T1000 (cell line): ENCODE measurements at places on chromosomes 2 and 18.
A peak's percentile ranks its signal among the peaks of the same experiment; 100 is the strongest.

DNA sequence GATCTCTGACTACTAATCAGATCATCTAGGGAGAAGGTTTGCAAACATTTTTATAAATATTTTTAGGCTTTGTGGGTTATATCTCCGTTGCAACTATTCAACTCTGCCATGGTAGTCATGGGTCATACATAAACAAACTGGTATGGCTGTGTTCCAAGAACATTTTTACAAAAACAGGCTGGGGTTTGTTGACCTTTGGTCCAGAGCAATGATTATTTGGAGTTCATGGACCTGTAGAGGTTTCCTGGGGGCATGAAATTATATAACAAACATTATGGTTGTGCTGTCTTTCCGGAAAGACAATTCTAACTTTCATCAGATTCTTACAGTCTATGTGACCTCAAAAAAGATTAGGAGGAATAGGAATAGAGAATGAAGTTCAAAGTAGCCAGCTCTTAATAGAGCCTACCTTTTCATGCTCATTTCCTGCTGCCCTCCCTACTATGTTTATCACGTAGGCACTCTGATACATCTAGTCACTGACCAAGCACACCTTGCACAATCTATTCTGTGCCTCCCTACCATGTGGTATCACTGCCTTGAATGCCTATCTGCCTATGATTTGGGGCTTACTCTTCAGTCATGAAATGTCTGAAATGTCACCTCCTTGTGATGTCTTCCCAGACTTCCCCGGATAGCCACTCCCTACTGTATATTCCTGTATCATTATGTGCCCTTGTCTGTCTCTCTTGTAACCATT, 102.4 kb upstream of the SCN1A start:
- peak; percentile 1 for DNase-seq

- no peak for DNase-seq
These were observed 845.9 kb upstream of the ID2 start for GRCh38 chr2:7835693-7836680.

DNA sequence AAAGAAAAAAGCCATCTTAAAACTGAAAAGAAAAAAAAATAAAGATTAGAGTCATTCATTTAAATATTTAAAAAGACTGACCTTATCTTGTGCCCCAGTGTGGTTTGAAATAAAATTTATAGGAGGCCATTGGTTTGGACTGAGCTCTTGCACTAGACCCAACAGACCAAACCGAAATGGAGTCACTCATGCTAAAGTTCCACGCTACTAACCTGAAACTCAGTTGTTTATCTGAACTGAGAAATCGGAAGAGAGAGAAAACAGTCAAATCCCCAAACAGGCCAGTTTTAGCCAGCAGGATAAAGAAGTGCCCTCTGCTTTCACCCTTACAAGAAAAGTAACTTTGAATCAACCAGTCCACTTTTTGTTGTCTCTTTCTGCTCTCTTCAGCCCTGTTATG, 18.2 kb downstream of the RBM43 start:
- no peak for DNase-seq

GRCh38 chr2:173984866-173985604, 19.9 kb upstream of the SP3 start:
- no peak for DNase-seq

GRCh38 chr2:23662941-23663920, 263.7 kb downstream of the ATAD2B start:
- DNase-seq, result no peak

DNA sequence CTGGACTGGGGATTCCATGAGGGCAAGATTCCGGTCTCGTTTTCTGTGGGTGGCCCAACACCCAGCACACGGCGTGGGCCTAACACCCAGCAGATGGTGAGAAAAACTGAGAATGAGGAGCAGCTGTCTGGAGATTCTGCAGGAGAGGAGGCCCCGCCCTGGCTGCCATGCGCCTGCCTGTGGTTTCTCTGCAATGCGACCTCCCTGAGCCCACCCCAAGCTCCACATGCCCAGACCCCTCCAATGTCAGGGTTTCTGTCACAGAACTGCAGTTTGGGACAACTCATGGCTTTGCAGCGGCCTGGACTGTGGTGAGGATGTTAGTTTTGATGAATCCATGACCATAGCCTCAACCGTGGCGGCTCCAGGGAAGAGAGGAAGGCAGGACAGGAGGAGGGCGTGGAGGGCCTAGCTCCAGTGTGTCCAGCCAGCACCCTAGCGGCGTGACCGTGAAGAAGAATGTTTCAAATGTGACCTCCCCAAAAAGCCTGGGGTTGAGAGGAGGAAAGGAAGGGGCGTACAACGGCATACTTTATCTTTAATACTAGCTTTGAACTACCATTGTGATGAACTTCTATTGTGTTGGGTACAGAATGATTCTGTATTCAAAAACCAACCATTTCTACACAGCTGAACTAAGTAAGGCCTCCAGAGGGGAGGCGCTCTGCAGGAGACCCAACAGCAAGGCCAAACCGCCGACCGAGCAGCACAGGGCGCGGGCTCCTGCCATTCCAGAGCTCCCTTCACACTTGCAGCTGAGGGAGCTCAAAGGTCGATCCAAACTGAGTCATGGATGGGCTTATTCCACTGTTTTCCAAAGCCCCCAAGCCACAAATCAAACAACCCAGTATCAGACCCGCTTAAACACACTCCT, 3.4 kb downstream of the PXDN start:
- DNase-seq, result no peak

DNA sequence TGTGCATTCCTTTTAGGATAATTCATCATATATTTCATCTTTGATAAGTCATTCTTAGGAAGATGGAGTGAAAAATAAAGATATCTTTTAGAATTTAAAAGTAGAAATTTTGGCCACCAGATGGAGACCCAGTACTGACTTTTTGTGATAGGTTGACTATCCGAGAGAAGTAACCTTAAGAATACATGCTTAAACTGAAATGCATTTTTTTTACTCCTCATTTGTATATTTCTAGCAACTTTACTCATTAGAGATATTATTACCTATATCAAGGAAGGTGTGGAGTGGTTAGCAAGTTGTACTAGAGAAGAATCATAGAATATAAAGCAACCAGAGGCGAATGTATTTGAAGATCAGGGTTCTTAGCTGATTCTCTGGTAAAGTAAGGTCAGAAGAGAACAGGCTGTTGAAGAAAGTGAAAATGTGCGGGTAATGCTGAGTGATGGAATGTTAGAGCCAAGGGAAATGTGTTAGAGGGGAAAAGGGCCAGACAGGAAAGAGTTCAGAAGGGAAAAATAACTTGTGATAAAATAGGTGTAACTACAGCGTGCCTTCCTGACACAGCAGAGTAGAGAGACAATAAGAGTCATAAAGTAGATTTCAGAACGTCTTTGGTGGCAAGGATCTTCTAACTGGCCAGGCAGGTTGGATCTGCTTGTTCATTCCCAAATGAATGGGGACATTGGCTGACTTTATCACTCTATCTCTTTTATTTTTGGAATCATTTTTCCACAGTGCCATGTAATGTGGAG, 52.3 kb downstream of the TDRD15 start:
- DNase-seq, result no peak

- no peak for DNase-seq
These were observed 1.7 kb downstream of the THSD7B start for GRCh38 chr2:136767030-136767429.

GRCh38 chr2:105600949-105601794, 143.5 kb upstream of the NCK2 start:
- no peak for DNase-seq

- DNase-seq, result no peak
These were observed 12.1 kb upstream of the HMSD start for GRCh38 chr18:63936932-63937393.

DNA sequence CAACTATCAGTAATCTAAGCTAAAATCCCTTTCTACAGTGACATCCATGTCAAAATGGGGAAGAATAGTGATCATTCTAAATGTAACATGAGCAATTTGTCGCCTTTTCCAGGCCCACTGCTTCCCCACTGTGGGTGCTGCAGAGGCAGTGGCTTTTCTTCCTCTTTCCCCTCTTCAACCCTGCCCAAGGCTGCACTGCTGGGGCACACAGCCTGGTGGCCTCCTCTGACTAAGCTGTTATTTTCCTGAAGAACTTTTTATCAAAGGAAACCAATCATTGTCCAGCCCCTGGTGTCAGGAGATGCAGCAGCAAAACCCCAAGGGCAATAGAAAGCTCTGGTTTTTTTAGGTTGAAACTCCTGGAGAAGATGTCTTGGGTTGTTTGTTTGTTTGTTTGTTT, 117.6 kb upstream of the KLF7 start:
- no peak for DNase-seq

DNA sequence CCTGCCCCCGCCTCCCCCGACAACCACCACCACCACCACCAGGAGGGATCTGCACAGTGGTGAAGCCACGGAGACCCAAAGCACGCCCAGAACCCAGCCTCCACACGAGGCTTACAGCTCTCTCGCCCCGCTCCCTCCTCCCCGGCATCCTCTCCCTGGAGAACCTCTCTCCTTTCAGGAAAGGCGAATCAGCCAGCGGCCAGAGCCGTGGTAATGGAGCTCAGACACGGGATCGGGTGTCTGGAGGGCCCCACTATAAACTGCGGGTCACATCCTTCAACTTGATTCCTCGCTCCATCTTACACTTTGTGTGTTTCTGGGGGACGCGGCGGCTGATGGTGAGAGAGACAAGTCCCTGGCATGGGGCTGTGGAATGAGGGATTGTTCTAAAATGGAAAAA, 271.5 kb upstream of the SIX2 start:
- no peak for DNase-seq

DNA sequence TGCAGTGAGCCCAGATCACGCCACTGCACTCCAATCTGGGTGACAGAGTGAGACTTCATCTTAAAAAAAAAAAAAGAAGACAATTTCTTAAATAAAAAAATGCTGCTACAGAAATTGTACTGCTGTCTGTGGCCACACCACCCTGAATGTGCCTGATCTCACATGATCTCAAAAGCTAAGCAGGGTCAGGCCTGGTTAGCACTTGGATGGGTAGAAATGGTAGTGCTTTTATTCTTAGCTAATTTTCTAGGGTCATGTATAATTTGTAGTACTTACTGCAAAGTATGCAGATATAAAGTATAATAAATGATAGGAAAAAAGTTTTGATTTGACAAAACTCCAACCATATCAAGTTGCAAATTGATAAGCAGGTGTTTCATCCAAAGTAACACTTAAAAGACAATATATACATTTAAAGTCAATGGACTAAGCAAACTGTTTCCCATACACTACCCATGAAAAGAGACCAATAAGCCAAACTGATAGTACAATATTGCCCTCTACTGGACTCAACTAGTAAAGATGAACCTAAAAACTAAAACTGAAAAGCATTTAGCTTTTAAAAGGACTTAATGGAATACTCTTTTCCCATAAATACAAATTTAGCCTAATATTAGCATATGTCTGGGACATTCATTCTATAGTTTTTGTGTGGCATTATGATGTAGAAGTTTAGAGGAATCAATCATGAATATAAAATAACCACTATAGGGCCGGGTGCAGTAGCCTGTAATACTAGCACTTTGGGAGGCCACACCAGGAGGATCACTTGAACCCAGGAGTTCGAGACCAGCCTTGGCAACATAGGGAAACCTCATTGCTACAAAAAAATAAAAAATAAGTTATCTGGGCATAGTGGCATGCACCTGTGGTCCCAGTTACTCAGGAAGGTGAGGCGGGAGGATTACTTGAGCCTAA, 18.6 kb upstream of the PEX13 start:
- DNase-seq, result no peak

GRCh38 chr18:56702946-56703345, 51.8 kb downstream of the WDR7 start:
- no peak for DNase-seq

GRCh38 chr2:118197011-118197675, 108.9 kb downstream of the INSIG2 start:
- no peak for DNase-seq

- no peak for DNase-seq
These were observed 80.9 kb upstream of the CCDC85A start for GRCh38 chr2:56102866-56103265.
